M059J (cell line): ENCODE measurements at places on chromosomes 12 and 14.

GRCh38 chr14:44279357-44279756 lies 227.7 kb downstream of the FSCB start:
- DNase-seq: no peak

- DNase-seq: peak; percentile 66
These were observed 198.3 kb upstream of the CPNE8 start for GRCh38 chr12:39103552-39104165.

DNA sequence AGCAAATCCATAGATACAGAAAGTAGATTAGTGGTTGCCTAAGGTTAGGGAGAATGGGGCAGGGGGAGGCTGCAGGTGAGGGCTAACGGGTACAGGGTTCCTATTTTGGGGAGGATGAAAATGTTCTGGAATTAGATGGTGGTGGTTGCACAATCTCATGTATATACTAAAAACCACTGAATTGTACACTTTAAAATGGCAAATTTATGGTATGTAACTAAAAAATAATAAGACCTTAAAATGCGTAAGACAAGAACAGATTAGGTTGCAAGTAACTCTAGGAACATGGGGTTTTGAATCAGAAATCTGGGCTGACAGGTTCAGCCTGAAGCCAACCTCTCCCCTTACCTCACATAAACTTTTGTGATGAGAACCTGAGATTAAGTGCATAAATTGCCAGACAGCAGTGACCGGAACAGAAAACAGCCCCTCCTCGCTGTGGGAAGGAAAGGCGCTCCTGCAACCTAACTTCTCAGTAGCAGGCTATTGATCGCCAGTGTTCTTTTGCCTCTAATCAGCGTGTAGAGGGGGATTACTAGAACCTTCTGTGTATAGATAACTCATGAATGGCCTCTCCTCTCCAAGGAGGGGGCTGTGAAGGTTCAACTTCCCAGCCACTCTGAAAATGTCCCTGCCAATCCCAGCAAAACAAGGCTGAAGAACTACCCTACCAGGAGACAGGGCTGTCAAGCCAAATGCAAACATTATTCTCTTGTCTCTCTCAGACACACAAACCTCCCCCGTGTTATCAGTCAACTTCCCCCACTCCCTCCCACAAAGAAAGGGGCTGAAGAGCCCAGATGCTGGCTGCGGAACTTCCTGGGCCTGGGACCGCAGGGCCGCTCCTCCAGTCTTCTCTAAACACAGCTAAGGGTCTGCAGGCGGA lies 1.9 kb downstream of the SSH1 start:
- peak; percentile 41 for DNase-seq

- peak; percentile 28 for DNase-seq
These were observed 1.1 kb downstream of the MLXIP start for GRCh38 chr12:122079532-122080081.

- DNase-seq: peak; percentile 25
These were observed 8.6 kb downstream of the WDR89 start for GRCh38 chr14:63632932-63633514.

DNA sequence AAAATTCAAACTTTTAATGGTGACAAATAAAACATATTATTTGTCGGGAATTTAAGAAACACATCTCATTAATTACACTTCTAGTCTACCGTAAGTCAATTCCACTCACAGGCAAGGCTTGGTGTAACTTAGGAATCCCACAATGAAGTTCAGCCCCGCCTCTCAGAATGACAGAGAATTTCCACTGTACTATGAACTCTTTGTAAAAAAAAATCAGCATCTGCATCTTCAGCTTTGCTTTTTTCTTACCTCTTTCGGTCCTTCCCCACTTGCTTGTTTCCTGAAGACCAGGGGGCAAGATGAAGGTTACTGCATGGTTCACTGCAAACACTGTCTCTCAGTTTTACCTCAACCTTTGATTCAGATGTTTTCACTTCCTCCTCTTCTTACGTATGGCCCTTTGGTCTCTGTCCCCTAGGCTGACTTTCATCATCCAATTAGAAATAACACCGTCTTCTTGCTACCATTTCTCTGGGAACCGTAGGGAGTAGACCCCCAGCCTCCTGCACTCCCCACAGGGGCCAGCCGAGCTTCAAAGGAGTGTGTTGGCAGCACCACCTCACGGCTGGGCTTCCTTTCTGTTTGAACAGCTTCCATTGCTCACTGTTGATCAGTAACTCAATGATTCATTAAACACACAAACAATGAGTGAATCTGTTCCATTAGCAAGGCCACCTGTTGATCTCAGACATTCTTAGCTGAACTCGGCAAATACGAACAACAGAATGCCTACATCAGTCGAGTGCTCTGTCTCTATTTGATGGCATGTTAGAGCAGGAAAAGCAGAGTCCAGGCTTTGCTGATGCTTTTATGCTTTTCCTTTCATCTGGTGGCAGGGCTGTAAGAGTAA lies 343.0 kb downstream of the BMP4 start:
- peak; percentile 59 for DNase-seq

DNA sequence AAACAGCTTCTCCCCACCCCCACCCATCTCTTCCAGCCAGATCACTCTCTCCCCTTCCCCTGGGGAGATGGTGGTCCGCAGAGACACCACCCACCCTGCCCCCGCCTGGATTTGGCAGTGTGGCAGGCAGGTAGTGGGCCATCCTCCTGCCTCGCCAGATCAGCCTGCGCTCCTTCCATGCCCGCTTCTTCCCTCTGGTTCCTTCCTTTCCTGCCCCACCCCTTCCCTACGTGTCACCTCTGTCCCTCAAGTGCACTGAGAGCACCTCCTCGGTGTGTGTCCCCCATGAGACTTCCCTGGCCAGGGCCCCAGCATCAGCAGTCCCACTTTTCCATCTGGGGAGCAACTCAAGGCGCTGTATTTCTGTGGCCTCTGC lies 632 bp downstream of the NYNRIN start:
- DNase-seq: no peak

DNA sequence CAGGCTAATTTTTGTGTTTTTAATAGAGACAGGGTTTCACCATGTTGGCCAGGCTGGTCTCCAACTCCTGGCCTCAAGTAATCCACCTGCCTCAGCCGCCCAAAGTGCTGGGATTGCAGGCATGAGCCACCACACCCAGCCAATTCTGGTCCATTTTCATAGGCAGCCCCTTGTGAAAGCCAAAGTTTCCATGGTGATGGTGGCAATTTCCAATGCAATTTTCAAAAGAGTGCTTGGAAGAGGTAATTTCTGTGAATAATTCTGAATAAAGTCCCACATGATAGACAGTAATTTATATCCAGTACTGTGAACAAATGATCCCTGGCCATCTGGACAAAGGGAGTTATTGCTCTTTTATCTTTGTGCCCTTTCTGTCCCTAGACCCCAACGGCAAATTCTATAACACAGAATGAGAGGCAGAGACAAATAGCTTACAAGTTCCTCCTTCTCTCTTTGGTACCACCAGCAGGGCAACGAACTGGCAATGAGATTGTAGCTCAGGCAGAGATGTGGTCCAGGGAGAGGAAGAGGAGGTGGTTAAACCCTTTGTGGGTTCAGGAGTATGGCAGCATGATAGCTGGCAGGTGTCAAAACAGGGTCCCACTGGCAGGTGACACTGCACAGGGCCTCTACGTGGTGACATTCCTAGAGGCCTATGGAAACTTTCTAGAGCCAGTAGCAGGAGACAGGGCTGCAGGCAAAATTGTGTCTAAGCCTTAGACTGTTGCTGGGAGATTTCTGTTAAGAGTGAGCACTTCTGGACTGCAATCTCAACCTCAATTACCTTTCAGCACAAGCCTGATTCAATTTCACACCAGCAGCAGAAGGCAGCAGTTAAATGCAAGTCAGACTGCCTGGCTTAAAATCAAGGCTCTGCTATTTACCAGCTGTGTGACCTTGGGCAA lies 46.5 kb downstream of the NT5DC3 start:
- DNase-seq: no peak

GRCh38 chr14:92253381-92253894 lies 69.5 kb upstream of the SLC24A4 start:
- no peak for DNase-seq
